ENCODE measurements at places on chromosomes 16 and 17.

DNA sequence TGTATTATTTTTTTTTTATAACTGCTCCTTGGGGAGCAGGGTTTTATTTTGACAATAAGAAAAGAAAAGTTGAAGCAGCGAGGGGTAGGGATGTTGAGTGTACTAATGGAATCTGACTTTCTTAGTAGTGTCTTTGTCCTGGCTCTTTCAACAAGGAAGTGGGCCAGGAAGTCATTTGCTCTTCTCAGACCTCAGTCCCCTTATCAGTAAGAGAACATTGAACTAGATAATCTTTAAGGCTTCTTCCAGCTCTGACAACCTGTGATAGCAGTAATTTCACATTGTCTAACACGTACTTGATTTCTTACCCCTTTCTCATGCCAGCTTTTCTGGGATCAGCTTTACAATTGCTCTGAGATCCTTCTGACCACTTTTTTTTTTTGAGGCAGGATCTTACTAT is 8.3 kb downstream of the LIG3 start:
- DNase-seq, result no peak

DNA sequence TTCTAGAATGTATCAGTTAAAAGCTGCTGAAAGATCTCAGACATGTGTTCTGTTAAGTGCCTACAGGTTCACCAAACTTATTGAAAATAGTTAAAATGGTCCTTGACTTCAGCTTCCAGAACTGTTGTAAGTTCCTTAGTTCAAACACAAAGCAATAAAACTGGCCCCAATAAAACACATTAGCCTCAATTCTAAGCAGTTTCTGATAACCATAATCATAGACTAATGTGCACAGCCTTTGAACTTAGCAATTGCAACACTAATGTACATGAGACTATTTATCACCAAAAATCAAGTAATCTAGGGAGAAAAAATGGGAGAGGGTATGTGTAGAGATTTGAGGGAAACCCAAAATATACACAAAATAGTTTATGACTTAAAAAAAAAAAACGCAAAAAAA is 15.4 kb downstream of the PIGL start:
- DNase-seq, result no peak

DNA sequence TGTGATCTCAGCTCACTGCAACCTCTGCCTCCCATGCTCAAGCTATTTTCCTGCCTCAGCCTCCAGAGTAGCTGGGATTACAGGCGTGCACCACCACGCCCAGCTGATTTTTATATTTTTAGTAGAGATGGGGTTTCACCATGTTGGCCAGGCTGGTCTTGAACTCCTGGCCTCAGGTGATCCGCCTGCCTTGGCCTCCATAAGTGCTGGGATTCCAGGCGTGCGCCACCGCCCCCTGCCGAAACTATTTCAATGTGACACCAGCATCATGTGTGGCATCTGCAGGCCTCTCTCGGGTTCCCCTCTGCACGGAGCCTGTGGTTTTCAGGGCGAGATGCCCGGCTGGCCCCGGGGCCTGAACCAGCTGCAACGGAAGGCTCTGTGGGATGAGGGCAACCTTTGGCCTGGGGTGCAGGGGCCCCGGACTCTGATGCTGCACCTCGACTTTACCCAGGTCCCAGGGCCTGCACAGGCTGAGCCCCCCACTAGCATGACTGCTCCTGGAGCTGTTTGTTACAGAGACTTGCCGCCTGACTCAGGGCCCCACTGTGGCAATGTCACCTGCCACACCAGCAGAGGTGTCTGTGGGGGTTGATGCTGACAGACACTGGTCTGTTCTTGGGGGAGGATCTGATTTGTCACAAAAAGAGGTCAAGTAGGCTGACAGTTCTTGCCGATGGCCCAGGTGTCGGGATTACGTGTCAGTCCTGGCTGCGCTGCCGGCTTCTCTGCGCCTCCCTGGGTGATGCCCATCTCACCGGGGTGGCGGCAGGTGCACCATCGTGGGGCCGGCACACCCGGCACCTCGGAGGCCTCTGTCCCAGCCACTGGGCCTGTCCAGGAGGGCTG is 8.6 kb upstream of the TEX19 start:
- DNase-seq, result no peak

GRCh38 chr17:38327936-38328335 is 15.8 kb downstream of the GPR179 start:
- DNase-seq, result no peak

- no peak for DNase-seq
These were observed 9.7 kb downstream of the CFAP20 start for GRCh38 chr16:58119509-58119845.

GRCh38 chr17:67025216-67025792 is 19.1 kb upstream of the CACNG1 start:
- DNase-seq, result no peak

DNA sequence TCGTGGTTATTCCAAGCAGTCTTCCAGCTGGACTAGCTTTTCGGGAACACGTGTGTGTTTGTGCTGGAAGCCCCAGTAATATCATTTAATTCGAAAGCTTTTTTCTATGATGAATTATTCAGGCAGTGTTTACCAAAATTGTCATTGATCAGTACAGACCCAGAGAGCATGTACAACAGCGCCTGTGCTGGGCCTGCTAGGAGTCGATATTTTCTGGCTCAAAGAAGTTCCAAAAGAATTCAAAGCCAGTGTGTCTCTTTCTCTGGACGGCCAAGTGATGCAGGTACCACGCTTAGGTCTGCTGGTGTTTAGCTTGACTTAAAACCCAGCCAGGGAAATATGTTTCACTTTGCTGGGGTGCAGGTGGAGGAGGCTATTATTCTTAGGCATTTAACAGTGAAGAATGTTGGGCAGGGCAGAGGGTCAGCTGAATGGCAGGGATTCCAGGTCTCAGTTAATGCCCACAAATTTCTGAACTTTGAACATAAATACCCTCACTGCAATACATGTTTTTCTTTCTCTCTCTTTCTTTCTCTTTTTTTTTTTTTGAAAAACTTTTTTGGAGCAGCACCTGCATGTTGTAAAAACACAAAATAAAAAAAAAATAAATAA is 401.3 kb downstream of the WWOX start:
- no peak for DNase-seq

- no peak for DNase-seq
These were observed 175.7 kb upstream of the ZKSCAN2 start for GRCh38 chr16:25433388-25433787.

DNA sequence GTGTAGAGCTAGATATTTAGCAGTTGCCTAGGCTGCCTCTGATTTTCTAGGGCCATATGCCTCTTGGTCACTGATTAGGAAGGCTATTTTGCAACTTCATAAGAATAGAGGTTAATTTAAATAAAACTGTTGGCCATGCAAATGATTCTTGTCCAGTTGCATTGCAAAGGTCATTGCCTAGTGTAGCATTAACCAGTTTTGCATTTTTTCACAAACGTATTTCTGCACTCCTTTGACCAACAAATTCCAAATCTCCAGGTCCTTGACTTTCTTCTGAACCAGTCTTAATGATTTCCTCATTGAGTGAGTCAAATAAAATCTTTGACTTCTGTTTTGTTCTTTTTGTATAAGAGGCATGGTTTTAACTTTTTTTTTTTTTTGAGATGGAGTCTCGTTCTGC is 33.5 kb downstream of the ERCC4 start:
- DNase-seq, result no peak

GRCh38 chr17:27296428-27296979 is 2.6 kb downstream of the WSB1 start:
- DNase-seq, result no peak

DNA sequence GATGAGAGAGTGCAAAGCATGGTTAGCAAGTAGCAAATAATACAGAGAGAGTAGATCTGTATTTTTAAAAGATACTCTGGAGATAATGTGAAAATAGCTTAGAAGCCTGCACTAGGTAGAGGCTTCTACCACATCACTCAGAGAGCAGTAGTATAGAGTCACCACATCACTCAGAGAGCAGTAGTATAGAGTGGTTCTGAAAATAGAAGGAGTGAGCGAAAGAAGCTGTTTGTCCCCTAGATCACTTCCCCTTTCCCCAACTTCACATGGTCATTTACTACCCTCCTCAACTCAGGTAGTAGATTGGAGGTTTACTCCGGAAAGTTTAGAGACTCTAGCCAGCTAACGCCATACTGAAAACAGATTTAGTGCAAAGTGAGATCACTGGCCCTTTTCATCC is 17.1 kb downstream of the DGKE start:
- no peak for DNase-seq

- DNase-seq, result no peak
These were observed 9.9 kb upstream of the ADGRG1 start for GRCh38 chr16:57618296-57619132.

DNA sequence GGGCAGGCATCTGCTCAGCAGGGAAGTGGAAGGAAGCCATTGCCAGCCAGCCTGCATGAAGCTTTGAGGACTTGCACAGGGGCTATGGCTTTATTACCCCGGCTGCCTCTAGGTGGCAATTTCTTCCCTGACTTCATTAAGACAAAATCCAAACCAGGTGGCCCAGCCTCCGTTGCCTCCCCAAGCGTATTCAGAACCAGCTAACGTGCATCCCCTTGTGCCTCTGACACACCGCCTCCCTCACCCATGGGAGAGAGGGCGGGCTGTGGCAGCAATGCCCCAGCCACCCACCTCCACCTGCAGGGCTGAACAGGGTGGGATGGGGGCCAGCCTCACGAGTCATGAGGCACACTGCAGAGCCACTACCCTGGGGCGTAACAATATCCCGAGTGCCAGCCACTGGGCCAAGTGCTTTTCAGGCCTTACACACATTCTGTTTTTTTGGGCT is 6.8 kb downstream of the KIFC3 start:
- no peak for DNase-seq

- DNase-seq, result no peak
These were observed 13.5 kb downstream of the SPATA32 start for GRCh38 chr17:45248132-45248957.

- no peak for DNase-seq
These were observed 1.2 kb upstream of the OSBPL7 start for GRCh38 chr17:47822785-47823184.

- DNase-seq, result no peak
These were observed 4.4 kb upstream of the HOXB5 start for GRCh38 chr17:48597778-48598631.

GRCh38 chr17:81524039-81524864 is 3.9 kb upstream of the FSCN2 start:
- DNase-seq, result no peak

- DNase-seq, result no peak
These were observed 915.0 kb downstream of the CDH11 start for GRCh38 chr16:64206862-64207261.

- no peak for DNase-seq
These were observed 97.4 kb upstream of the CIBAR2 start for GRCh38 chr16:85209526-85210121.

GRCh38 chr17:6255322-6255721 is 179.6 kb downstream of the AIPL1 start:
- no peak for DNase-seq

DNA sequence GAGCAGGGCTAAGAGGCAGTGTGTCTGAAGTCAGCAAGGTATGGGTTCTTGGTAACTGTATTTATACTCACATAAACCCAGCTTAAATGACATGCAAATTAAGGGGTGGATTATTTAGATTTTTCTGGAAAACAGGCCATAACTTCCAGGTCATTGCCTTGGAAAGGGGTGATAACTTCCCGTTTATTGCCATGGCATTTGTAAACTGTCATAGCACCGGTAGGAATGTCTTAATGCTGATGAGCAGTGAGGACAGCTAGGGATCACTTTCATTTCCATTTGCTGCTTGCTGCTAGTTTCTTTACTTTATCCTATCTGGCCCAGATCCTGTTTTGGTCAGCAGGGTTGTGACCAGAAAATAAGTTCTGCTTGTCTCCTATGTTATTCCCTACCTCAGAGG is 1336.7 kb downstream of the CDH11 start:
- no peak for DNase-seq

DNA sequence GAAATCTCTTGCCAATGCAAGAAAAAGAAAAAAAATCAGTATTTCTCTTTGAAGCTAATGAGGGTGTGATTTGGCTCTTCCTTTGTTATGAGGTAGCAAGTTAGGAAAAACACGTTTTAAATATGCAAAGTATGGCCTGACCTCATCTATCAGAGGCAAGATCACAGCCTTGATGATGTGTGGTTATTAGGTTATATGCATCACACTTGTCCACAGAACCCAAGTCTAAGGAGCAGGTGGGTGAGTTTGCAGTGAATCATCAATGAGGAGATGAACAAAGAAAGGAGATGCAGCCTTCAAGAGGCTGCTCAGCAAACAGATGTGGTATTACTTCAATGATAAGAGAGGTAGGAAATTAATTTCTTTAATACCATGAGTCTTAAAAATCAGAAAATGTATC is 594.8 kb upstream of the CDH5 start:
- no peak for DNase-seq

DNA sequence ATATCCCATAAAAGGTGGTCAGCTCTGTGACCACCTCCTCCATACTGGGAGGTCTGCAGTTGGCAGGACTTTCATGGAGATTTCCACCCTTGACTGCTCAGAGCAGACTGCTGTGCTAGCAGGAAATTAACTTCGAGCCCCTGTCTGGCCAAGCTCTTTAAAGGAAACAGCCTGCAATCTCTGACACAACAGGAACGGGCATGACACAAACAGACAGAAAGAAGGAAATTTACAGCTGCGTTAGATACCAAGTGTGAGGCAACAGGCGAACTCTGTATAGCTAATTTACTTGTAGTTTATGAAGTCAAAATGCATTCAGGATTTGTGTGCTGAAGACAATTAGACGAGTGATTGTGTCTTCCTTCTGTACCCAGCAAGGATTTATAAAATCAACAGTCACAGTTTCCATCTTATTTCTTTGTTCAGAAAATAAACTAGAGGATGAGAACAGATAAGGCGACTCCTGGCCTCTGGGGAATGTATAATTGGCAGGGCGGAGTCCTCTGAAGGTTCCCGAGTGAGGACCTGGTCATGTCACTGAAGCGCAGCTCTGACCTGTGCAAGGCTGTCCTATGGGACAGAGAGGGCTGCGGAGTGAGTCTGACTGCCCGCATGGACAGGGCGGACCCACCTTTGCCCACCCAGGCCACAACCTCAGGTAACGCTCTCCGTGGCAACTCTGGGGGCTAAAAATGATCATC is 16.1 kb downstream of the WIPI1 start:
- DNase-seq, result no peak

DNA sequence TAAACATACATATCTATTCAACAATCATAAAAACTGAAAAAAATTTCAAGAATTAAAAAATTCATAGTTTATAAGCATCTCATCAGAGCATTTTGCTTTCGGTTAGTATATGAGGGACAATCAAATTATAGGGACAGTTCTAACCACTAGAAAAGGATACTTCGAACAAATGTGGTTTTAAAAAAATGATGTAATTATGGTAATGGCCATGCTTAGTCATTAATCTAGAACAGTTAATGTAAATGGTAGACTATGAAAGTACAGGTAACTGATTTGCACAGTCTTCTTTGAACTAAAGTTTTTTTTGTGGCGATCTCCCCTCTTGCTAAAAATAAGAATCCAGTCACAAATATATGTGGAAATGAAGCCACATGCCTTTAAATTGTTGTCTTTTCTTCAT is 63.5 kb upstream of the PHOSPHO1 start:
- no peak for DNase-seq

- DNase-seq, result no peak
These were observed 478.2 kb upstream of the EEF2KMT start for GRCh38 chr16:5575646-5576245.

Data from NCI-H1417 treated with DMSO at 0.1 percent for 48 hours (cell line).